ENCODE measurements at places on chromosomes 5 and 9.

- no peak for DNase-seq
Measured at GRCh38 chr5:116626945-116627679, 52.5 kb upstream of the SEMA6A start.

- DNase-seq, result no peak
Measured at GRCh38 chr5:33010846-33011245, 299.7 kb downstream of the NPR3 start.

DNA sequence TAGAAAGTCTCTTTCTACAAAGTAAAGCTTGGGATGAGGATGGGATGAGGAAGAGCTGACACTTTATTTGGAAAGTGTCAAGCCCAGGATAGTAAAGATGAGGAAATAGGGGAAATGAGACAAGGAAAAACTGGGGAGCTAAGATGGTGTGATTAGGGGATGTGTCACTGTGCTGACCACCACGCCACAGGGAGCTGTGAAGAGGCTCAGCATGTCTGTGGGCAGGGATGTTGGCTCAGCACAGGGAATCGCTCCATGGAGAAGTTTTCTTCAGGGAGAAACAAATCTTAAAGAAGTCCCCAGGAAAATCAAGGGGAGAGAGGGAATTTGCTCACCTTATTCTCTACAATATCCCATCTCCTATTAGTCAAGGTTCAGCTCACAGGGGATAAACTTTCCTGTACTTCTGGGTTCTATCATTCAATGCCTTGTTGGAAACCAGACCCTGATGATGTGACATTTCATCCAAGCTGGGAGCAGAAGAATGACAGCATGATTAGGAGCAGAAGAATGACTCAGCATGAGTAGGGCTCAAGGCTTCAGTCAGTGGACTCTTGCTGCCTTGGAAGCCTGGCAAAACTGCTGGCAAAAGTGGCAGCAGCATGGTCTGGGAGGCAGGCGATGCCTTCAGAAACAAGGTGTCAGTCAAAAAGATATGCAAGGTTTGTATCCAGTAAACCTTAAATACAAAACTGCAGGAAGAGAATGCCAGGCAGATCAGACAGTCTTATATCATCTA lies 4.9 kb downstream of the HSPB3 start:
- DNase-seq, result no peak

GRCh38 chr5:102801371-102801770 lies 46.3 kb downstream of the PAM start:
- no peak for DNase-seq

Data from NCI-H2171 (cell line).